ENCODE measurements at places on chromosomes 6 and 20. TPM values are rescaled to one million over a fixed set of nuclear protein-coding genes. Genes with fewer than 3 reads are reported as not detected.

DNA sequence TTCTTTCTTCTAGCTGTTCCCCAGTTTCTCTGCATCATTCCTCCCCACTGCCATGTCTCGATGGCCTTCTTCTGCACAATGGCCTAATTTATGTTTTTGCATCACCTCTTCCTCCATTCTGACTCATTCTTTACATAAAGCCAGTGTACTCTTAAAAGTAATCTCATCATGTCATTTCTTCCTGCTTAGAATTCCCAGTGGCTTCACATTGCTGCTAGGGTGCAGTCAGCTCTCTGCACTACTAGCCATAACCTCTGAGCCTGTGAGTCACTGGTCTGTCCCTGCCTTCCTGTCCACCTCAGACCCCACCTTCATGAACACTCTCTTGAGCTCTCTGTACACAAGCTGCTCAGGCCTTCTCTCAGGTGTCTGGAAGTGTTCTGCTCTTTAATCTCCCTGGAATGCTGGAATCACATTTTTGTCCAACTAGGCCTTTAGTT, 24.1 kb upstream of the TRIM27 start:
- no peak overlapping the region for H3K27ac ChIP-seq
- no peaks in the 10 kb centered on the region for H3K36me3 ChIP-seq
- DNase-seq = no peak

Gene OOEP
- not detected for total RNA-seq

Gene UST
- total RNA-seq = 10.1 TPM

DNA sequence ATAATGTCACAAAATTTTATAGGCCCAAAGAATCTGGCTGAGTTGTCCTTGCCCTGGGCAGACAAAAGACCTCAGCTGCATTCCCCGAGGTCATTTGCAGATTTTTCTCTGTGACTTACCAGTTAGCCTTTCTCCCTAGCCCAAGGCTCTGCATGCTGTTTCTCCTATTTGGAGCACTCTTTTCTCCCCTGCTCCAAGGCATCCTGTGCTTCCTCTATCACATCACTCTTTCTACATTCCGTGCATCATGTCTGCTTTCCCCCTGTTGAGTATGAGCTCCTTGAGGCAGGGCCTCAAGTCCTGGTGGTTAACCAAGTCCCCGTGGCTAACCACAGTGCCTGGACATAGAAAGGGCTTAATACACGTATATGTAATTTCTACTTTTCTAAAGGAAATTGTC, 593 bp upstream of the GSTA3 start:
- no peak for DNase-seq
- H3K36me3 ChIP-seq = no peaks in the 10 kb centered on the region
- H3K27ac ChIP-seq = no peak overlapping the region
- no peak overlapping the region for H3K4me3 ChIP-seq
- H3K4me1 ChIP-seq = no peaks in the 10 kb centered on the region
- H3K27me3 ChIP-seq = no peaks in the 10 kb centered on the region

Gene HAO1
- total RNA-seq = not detected

DNA sequence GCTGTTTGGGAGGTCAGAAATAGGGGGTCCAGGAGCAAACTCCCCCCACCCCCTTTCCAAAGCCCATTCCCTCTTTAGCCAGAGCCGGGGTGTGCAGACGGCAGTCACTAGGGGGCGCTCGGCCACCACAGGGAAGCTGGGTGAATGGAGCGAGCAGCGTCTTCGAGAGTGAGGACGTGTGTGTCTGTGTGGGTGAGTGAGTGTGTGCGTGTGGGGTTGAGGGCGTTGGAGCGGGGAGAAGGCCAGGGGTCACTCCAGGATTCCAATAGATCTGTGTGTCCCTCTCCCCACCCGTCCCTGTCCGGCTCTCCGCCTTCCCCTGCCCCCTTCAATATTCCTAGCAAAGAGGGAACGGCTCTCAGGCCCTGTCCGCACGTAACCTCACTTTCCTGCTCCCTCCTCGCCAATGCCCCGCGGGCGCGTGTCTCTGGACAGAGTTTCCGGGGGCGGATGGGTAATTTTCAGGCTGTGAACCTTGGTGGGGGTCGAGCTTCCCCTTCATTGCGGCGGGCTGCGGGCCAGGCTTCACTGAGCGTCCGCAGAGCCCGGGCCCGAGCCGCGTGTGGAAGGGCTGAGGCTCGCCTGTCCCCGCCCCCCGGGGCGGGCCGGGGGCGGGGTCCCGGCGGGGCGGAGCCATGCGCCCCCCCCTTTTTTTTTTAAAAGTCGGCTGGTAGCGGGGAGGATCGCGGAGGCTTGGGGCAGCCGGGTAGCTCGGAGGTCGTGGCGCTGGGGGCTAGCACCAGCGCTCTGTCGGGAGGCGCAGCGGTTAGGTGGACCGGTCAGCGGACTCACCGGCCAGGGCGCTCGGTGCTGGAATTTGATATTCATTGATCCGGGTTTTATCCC, at the start of gene VEGFA:
Gene VEGFA (plus strand): TSS at position 686 of the 846 bp plus-strand sequence.
- peaks cover 3% of the 10 kb centered on the region for H3K36me3 ChIP-seq
- peak within 1 kb of the TSS; percentile 98 for H3K27ac ChIP-seq
- H3K4me3 ChIP-seq = peak within 1 kb of the TSS; percentile 96
- peak; percentile 96 for DNase-seq
- peaks cover 49% of the 10 kb centered on the region for H3K4me1 ChIP-seq
- H3K27me3 ChIP-seq = peaks cover 18% of the 10 kb centered on the region

Gene DNAH8
- total RNA-seq = 2.2 TPM

Gene HLA-G
- total RNA-seq = not detected

- no peaks in the 10 kb centered on the region for H3K36me3 ChIP-seq
- peaks cover 6% of the 10 kb centered on the region for H3K4me1 ChIP-seq
- DNase-seq = no peak
- peak overlapping the region; percentile 93 for H3K27ac ChIP-seq
Observed at GRCh38 chr6:150600010-150600300, 270 bp downstream of the PLEKHG1 start.
